ENCODE measurements at places on chromosomes 2 and 18.

- DNase-seq: no peak
Observed at GRCh38 chr2:223641082-223641481, 38.9 kb upstream of the SCG2 start.

- no peak for DNase-seq
Observed at GRCh38 chr2:11073776-11074175, 81.5 kb upstream of the SLC66A3 start.

- no peak for DNase-seq
Observed at GRCh38 chr2:54704688-54705605, 18.5 kb upstream of the EML6 start.

GRCh38 chr2:207285473-207285815 is 119.7 kb upstream of the KLF7 start:
- DNase-seq: no peak

GRCh38 chr2:114113518-114113917 is 223.6 kb downstream of the ACTR3 start:
- DNase-seq: no peak

GRCh38 chr2:232120911-232121310 is 159.4 kb downstream of the DIS3L2 start:
- DNase-seq: no peak

Measured in T-helper 22 cell (primary cell).